Ascending aorta (tissue), 2 donors: ENCODE measurements at places on chromosomes 7 and 10. TPM values are rescaled to one million over a fixed set of nuclear protein-coding genes. Genes with fewer than 3 reads are reported as not detected.

DNA sequence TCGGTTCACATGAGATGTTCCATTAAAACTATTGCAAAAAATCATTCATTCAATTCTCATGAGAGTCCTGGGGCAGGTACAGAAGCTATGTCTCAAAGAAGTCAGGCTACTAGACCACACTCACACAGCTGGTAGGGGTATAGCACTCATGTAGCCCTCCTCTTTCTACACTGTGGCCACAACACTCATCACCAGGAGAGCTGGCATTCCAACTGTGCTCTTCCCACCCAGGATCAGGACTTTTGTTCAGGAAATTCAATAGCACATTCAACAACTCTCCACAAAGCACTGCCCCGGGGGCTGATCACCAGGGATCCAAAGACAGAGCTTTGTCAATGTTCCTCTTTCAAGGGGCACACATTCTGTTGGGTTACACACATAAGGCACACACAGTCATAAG lies 31.0 kb upstream of the C10orf90 start:
- no peak overlapping the region for H3K4me3 ChIP-seq
- H3K27ac ChIP-seq, result no peak overlapping the region
- no peaks in the 10 kb centered on the region for H3K27me3 ChIP-seq
- no peaks in the 10 kb centered on the region for H3K36me3 ChIP-seq

- no peak overlapping the region for H3K27ac ChIP-seq
- H3K4me3 ChIP-seq, result no peak overlapping the region
- no peak for DNase-seq
- H3K4me1 ChIP-seq, result no peaks in the 10 kb centered on the region
- no peaks in the 10 kb centered on the region for H3K27me3 ChIP-seq
- H3K36me3 ChIP-seq, result no peaks in the 10 kb centered on the region
Observed at GRCh38 chr7:129115676-129116075, 28.8 kb upstream of the TSPAN33 start.

GRCh38 chr10:6204063-6204340 lies 1.3 kb downstream of the PFKFB3 start:
- no peak for DNase-seq
- H3K27ac ChIP-seq, result peak overlapping the region; percentile 96
- no peaks in the 10 kb centered on the region for H3K27me3 ChIP-seq

GRCh38 chr10:125756853-125757487 lies 18.7 kb downstream of the MMP21 start:
- H3K27ac ChIP-seq, result no peak overlapping the region
- H3K4me3 ChIP-seq, result no peak overlapping the region
- H3K4me1 ChIP-seq, result no peaks in the 10 kb centered on the region
- H3K27me3 ChIP-seq, result no peaks in the 10 kb centered on the region
- peaks cover 94% of the 10 kb centered on the region for H3K36me3 ChIP-seq

DNA sequence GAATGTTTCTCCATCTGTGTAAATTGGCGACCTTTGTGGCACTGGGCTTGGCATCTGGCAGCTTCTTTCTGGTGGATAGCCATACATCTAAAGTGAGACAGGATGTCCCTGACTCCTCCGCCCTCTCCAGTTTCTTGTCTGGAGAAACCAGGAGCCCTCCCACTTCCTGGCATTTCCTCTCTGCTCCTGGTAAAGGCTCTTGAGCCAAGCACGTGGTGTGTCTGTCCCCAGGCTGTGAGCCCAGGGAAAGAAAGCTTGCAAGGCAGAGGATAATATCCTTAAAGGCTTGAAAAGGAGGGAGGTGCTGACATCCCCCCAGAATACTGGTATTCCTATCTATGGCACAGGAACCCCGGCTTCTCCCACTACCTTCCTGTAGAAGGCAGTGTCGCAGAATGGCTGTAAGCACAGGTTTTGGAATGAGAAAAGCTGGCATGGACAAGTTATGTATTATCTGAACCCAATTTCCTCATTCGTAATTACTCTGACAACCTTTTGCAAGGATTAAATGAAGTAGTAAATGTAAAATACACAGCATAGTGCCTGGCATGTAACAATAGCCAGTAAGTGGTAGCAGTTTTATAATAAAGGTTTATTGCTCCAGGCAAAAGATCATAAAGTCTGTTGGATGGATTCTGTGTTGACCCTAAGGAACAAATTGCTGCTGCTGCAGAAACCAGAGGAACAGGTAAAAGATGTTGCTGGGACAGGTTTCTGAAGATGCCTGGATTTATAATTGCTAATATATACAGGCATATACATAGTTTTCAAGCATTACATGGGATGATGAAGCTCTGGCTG lies 11.8 kb upstream of the ACSL5 start:
- H3K27ac ChIP-seq, result peak overlapping the region; percentile 69
- no peak overlapping the region for H3K4me3 ChIP-seq
- no peaks in the 10 kb centered on the region for H3K27me3 ChIP-seq

DNA sequence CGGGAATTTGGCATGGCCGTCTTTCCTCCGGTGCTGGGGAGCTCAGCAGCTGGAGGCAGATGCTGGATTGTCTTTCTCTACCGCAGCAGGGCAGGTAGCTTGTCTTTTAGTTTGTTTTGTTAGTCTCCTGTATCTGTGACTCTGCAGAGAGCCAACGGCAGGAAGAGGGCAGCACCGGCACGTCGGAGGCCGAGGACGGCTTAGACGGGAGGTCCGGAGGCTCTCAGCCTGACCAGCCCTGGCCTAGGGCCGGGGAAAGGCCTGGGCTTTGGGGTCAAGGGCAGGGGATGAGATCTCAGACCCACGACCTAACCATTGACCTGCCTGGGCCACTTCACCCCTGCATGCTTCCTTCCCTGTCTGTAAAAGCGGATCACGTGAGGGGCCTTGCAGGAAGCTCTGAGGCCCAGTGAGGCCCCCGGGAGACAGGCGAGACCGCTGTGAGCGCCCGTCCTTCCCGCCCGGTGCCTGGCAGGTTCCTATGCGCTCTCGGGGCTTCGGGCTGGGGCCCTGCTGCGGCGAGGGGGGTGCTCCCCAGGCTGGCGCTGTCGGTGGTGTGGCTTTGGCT lies 72.7 kb downstream of the LHPP start:
- no peaks in the 10 kb centered on the region for H3K27me3 ChIP-seq
- no peaks in the 10 kb centered on the region for H3K36me3 ChIP-seq
- H3K27ac ChIP-seq, result no peak overlapping the region
- H3K4me1 ChIP-seq, result no peaks in the 10 kb centered on the region

- peaks cover 45% of the 10 kb centered on the region for H3K4me1 ChIP-seq
- no peaks in the 10 kb centered on the region for H3K27me3 ChIP-seq
- no peaks in the 10 kb centered on the region for H3K36me3 ChIP-seq
- H3K27ac ChIP-seq, result peak overlapping the region; percentile 85
- no peak overlapping the region for H3K4me3 ChIP-seq
Observed at GRCh38 chr7:47584536-47584895, 2.6 kb upstream of the TNS3 start.

GRCh38 chr10:82394122-82394521 lies 519.1 kb downstream of the NRG3 start:
- no peaks in the 10 kb centered on the region for H3K27me3 ChIP-seq
- H3K4me1 ChIP-seq, result no peaks in the 10 kb centered on the region
- H3K4me3 ChIP-seq, result no peak overlapping the region

LFNG gene
- total RNA-seq, result 102 TPM

PDZD7 gene
- total RNA-seq, result 0.53 TPM

GRCh38 chr7:15332956-15333355 lies 228.9 kb downstream of the AGMO start:
- no peak overlapping the region for H3K4me3 ChIP-seq
- H3K27ac ChIP-seq, result no peak overlapping the region
- DNase-seq, result no peak
- H3K4me1 ChIP-seq, result no peaks in the 10 kb centered on the region
- no peaks in the 10 kb centered on the region for H3K27me3 ChIP-seq

GRCh38 chr10:22159180-22159579 lies 58.6 kb downstream of the EBLN1 start:
- H3K36me3 ChIP-seq, result no peaks in the 10 kb centered on the region
- no peak for DNase-seq
- H3K27me3 ChIP-seq, result no peaks in the 10 kb centered on the region
- no peak overlapping the region for H3K4me3 ChIP-seq
- no peak overlapping the region for H3K27ac ChIP-seq

DNA sequence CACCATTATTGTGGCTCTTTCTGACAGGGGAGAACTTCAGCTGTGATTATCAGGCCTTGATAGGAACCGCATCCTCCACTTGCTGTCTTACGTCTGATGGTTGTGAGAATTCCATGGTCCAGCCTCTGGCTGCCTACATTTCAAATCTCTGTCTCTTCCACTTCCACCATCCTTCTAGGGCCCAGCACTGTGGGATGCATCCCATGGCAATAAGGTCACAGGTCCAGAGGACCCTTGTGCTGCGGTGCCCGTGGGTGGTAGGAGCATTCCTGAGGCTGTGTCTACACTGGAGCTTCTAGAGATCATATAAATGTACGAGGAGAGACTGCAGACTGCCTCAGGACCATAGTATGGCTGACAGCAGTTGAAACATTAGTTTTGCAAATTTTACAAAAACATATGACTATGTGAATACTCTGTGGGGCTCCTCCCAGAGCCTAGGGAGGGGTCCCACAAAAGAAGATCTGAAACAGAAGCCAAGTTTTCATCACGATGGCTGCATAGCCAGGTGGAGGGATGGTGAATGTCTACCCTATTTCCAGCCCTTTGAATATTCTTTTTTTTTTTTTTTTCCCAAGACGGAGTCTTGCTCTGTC lies 11.8 kb downstream of the CALML3 start:
- no peaks in the 10 kb centered on the region for H3K27me3 ChIP-seq
- peaks cover 10% of the 10 kb centered on the region for H3K4me1 ChIP-seq
- peak overlapping the region; percentile 87 for H3K27ac ChIP-seq
- no peak for DNase-seq
- no peaks in the 10 kb centered on the region for H3K36me3 ChIP-seq

GRCh38 chr7:91264046-91264923 lies at the start of gene FZD1:
TSS of gene FZD1 (plus strand) at chr7:91264433. CDS start at chr7:91264881, 448 bp downstream.
- peak; percentile 98 for DNase-seq
- H3K4me3 ChIP-seq, result peak within 1 kb of the TSS; percentile 65
- peak within 1 kb of the TSS; percentile 88 for H3K27ac ChIP-seq
- no peaks in the 10 kb centered on the region for H3K27me3 ChIP-seq
- H3K36me3 ChIP-seq, result no peaks in the 10 kb centered on the region

DNA sequence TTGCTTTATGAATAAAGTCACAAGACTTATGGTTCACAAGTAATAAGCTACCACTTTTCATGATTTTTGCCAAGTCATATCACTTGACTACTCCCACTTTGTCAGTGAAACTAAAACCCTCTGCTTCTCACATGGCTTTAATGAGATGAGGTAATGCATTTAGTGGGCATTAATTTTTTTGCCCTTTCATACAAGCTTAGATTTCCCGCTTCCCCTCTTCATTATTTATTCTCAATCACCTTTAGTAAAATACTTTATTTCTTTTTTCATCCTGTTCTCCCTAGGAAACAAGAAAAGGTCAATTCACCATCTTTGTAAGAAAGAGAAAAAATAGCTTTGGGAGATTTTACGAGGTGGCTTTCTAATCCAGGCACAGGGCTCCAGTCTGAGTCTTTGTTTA lies 109.6 kb upstream of the STARD3NL start:
- no peak overlapping the region for H3K27ac ChIP-seq
- no peaks in the 10 kb centered on the region for H3K4me1 ChIP-seq
- no peaks in the 10 kb centered on the region for H3K36me3 ChIP-seq
- no peaks in the 10 kb centered on the region for H3K27me3 ChIP-seq
- DNase-seq, result no peak

GRCh38 chr10:90347239-90347638 lies 510.6 kb downstream of the HTR7 start:
- DNase-seq, result no peak
- H3K27me3 ChIP-seq, result no peaks in the 10 kb centered on the region
- no peak overlapping the region for H3K27ac ChIP-seq
- H3K4me1 ChIP-seq, result no peaks in the 10 kb centered on the region

DNA sequence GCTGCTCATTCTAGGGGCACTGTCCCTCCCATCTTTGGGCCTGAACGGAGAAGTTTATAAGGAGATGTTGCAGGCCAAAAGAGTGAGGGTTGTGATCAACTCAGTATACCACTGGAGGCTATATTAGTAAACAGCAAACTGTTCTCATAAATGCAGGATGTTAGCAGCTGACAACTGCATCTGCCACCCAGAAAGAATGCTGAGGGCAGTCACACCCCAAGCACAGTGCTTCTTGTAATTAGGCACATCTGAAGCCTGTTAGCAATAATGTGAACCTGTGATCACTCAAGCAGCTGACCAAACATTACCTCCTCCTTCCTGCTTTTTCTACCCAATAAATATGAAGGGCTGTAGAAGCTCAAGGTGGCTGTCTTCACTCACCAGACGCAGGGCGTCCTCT lies 38.4 kb upstream of the ZNF138 start:
- no peak for DNase-seq
- no peaks in the 10 kb centered on the region for H3K36me3 ChIP-seq
- no peak overlapping the region for H3K4me3 ChIP-seq
- no peaks in the 10 kb centered on the region for H3K4me1 ChIP-seq

ZNF804B gene
- not detected for total RNA-seq

DNA sequence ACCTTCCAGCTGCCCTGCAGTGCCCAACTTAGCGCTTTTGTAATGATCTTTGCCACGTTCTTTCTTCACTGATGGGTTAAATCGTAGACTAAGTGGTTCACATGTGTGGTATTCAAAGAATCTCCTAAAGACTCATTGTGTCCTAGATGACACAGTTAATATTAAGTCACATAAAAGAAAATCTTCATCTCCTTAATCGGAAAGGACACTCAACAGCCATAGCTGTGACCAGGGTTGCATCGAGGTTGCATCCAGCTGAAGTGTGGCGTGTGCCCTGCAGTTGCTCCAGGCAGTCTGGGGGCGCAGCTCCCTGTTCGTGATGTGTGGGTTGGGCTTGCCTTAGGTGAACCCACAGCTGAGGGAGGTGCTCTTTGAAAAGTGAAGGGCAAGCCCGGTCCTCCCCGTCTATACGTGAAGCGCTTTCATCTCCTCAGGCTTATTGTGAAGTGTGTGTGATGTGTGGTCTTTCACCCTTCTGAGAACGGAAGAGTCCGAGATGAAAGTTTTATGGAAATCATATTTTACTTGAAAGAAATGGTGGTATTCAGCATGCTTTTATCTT lies 122.7 kb downstream of the TRRAP start:
- DNase-seq, result no peak
- H3K27ac ChIP-seq, result no peak overlapping the region
- H3K36me3 ChIP-seq, result peaks cover 67% of the 10 kb centered on the region
- no peak overlapping the region for H3K4me3 ChIP-seq
- no peaks in the 10 kb centered on the region for H3K27me3 ChIP-seq
- no peaks in the 10 kb centered on the region for H3K4me1 ChIP-seq

TMEM184A gene
- not detected for total RNA-seq

DNA sequence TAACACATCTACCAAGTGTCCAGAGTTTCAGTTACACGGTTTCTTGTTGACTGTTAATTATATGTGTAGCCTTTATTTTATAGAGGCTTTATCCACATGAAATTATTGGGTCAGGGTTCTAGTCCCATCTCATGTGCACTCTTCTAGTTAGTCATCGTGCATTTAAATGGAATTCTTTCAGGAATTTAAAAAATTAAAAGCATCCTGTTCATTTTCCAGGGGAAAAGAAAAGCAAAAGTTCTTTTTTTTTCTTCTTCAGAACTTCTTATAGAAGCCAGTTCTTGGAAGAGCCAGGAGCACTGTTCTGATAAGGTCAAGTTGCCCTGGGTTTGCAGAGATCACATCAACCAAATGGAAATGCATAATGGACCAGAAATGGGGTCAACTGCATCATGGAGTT lies 324.7 kb downstream of the INHBA start:
- no peaks in the 10 kb centered on the region for H3K36me3 ChIP-seq
- DNase-seq, result no peak
- no peaks in the 10 kb centered on the region for H3K27me3 ChIP-seq
- no peak overlapping the region for H3K27ac ChIP-seq
- no peak overlapping the region for H3K4me3 ChIP-seq

GFRA1 gene
- total RNA-seq, result 7.0 TPM
